ENCODE measurements at places on chromosomes 1 and 21. TPM values are rescaled to one million over a fixed set of nuclear protein-coding genes. Genes with fewer than 3 reads are reported as not detected.

CD1B gene
- total RNA-seq: not detected

DNA sequence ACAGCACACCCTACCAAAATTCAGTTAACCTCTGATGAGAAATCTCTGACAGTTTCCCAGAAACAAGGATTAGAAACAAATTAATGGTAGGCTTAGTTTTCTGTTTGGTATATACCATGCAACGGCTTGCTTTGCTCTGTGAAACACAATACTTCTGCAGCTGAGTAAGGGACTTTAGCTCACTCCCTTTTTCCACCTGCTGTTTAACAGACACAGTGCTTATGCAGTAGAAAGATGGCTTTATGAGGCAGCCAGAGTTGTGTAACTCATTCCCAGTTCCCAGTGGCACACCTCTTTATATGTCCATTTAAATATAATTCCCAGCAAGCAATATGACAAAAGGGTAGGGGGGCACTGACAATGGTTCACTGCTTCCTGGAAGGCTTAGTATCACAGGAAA, 124.0 kb downstream of the PIGK start:
- DNase-seq: no peak

- no peak for DNase-seq
Observed at GRCh38 chr21:45613396-45613795, 30.1 kb upstream of the PCBP3 start.

GRCh38 chr21:45333583-45334121, 46.0 kb upstream of the POFUT2 start:
- no peak for DNase-seq

DNA sequence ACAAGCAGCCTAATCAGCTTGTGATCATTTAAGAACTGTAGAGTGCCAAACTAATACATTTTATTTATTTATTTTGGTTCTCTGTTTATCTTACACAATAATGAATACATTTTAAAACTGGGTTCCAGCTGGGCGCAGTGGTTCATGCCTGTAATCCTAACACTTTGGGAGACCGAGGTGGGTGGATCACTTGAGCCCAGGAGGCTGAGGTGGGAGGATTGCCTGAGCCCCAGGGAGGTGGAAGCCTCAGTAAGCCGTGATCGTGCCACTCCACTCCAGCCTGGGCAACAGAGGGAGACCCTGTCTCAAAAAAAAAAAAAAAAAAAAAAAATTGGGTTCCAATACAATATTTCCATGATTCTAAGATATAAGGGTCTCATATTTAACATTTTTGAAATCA, 9.2 kb downstream of the FBXO28 start:
- DNase-seq: no peak

DNA sequence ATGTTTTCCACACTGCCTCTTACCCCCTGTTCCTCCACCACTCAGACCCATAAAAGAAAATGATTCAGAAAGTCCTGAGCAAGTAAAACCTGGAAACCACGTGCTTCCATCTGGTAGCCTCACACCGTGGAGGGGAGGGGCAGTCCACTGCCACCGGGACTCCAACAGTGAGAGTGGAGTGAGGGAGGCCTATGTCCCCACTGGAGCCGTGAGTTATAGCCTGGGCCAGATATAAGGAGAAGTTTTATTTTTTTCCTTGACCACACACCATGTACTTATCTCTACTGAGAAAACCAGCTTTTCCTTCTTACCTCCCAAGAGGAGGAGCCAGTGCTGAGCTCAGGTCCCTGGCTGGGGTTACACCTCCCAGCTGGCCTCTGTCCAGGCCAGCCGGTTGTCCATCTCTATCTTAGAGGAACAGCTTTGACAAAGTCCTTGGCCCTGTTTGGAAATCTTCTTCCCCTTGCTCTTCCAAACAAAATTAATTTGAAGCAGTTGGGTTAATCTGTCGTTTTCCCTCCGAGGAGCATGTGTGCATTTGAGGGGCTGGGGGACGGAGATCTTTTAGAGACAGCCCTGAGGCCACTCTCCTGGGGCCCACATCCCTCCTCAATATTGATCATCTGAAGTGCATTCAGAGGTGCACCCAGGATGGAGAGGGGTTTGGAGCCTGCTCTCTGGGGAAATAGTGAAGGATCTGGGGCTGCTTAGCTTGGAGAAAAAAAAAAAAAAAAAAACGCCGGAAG, 49.1 kb upstream of the SERBP1 start:
- DNase-seq: no peak

LCE1C gene
- not detected for total RNA-seq

AMY1C gene
- not detected for total RNA-seq

- DNase-seq: no peak
Observed at GRCh38 chr1:150566589-150567340, 12.6 kb downstream of the MCL1 start.

DNA sequence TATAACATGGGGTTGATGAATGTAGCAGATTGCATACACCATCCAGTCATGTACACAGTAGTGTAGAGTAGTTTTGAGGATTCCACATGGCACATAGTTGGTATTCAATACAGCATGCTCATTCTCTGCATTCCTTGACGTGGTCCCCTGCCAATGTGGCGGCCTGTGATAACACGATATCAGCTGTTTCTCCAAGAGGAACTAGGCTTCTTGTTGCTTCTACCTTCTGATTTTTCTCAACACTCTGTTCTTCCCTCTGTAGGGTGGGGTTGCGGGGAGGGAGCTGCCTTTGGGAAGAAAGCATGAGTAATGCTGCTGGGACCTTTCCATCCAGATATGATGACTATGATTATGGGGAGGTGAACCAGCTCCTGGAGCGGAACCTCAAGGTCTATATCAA, 19.4 kb downstream of the SESN2 start:
- no peak for DNase-seq

DNA sequence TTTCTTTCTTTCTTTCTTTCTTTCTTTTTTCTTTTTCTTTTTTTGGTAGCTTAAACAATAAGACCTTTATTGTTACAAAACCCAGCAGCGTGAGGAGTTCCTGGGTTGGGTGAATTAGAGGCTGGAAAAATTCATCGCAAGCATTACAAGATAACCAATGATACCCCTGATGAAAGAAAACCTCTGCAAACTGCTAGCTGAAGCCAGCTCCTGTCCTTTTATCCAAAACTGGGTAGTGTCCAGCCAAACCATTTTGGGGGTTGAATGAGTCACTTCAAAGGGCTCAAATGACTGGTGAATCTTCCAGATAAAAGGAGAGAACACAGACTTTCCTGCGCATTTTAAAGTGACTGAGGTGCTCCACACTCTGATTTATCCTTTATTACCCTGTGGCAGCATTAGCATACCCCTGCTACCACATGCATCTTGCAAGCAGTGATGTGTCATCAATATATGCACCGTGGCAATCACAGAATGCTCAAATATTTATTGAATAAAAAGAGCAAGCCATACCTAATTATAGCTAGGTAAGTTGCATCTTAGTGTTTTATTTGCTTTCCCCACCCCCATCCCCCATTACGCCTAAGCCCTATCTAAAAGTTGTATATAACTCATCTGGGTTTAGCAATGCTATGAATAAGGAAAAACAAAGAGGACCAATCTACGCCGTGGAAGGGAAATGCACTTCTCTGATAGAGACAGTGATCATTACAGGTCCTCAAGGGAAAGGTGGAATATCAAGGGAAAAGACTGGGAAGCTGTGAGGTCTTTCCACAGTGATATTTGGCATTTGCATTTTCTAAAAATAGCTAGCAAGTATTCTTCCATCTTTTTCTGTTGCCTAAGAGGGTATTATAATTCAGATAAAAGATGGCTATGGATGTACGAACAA, 32.4 kb upstream of the CEP350 start:
- peak; percentile 7 for DNase-seq

GRCh38 chr1:176768532-176768931, 305.6 kb downstream of the PAPPA2 start:
- DNase-seq: no peak

DNA sequence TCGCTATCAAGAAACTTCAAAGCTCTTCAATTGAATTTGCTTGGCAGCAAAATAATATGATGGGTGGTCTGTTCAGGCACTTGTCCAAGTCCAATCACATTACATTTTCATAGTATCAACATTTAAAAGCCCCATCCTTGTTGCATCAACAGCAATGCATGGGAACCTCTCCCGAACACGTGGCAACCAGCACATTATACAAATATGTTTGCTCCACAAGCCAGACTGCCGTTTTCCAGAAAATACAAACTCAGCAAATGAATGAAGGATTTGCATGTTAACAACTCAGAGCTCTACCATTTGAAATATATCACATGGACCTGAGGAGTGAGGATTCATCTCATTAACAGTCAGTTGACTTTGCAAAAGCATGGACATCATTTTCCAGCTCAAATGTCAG, 20.0 kb upstream of the LYPLAL1 start:
- DNase-seq: no peak

EFNA1 gene
- 18.1 TPM for total RNA-seq

GRCh38 chr1:172345077-172345476, 75.4 kb upstream of the C1orf105 start:
- no peak for DNase-seq

HAO2 gene
- total RNA-seq: not detected

GRCh38 chr1:228306275-228307217, 98.7 kb downstream of the OBSCN start:
- DNase-seq: no peak

SUSD4 gene
- not detected for total RNA-seq

SPRR2F gene
- not detected for total RNA-seq

DNA sequence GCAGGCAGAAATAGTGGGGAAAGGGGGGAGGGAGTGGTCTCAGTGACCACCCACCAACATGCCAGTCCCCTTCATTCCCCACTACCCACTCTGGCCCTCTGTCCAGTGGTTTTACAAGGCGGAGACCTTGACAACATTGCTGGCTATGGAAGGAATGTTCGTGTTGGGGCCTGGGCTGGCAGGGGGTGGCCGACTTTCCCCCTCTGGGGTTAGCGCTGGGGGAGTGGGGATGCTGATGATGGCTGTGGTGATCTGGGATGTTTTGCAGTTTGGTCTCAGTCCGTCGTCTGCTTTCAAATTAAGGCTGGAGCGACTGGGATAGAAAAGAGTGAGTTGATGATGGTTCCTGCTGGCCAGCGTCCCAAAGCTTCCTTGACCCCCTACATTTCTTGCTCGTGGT, 20.3 kb downstream of the DDX20 start:
- DNase-seq: no peak

DNA sequence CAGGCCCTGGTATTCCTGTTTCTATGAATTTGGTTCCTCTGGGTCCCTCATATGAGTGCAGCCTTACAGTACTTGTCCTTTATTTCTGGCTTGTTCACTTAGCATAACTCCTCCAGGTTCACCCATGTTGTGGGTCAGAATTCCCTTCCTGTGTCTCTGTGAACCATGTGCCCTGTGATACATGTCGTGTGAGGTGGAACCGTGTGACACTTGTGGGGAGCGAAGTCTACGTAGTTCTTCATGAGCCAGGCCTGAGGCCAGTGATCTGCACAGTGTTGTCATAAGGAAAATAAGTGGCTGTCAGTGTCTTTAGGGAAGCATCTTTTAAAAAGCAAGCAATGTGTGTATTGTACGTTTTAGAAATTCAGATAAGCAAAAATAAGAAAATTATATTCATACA, 122.8 kb downstream of the GALNT2 start:
- DNase-seq: no peak

- no peak for DNase-seq
Observed at GRCh38 chr1:184214128-184214527, 162.6 kb downstream of the TSEN15 start.

GRCh38 chr1:234961456-234962339, 166.9 kb downstream of the TOMM20 start:
- DNase-seq: no peak

GRCh38 chr1:53057127-53057526, 4.9 kb upstream of the PODN start:
- no peak for DNase-seq

CHML gene
- total RNA-seq: 61.6 TPM

- peak; percentile 70 for DNase-seq
Observed at GRCh38 chr1:219161371-219161770, 12.3 kb upstream of the LYPLAL1 start.

DNA sequence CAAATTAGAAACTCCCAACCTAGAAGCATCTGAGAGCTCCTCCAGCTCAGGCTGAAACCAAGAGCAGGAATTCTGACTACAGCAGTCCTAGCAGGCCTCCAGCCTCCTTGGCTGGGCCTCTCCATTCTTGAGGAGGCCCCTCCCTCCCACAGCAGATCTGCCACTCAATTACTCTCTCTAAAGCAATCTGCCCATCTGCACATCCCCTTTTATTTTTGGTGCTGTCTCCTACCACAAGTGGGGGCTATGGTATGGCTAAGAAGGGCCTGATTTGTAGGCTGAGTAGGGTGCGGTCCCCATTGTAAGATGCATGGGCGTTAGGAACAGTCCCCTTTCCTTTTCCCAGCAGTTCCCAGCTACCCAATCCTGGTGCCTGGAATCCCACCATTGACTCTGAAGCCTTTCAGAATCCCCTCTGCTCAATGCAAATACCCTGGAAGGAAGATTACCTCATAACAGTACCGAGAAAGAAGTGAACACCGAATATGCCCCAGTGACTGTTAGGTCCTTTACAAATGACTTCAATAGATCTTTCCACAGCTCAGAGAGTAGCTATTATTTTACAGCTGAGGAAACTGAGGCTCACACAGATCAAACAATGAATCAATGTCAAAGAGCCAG, 11.6 kb upstream of the TTC39A start:
- DNase-seq: no peak

DNA sequence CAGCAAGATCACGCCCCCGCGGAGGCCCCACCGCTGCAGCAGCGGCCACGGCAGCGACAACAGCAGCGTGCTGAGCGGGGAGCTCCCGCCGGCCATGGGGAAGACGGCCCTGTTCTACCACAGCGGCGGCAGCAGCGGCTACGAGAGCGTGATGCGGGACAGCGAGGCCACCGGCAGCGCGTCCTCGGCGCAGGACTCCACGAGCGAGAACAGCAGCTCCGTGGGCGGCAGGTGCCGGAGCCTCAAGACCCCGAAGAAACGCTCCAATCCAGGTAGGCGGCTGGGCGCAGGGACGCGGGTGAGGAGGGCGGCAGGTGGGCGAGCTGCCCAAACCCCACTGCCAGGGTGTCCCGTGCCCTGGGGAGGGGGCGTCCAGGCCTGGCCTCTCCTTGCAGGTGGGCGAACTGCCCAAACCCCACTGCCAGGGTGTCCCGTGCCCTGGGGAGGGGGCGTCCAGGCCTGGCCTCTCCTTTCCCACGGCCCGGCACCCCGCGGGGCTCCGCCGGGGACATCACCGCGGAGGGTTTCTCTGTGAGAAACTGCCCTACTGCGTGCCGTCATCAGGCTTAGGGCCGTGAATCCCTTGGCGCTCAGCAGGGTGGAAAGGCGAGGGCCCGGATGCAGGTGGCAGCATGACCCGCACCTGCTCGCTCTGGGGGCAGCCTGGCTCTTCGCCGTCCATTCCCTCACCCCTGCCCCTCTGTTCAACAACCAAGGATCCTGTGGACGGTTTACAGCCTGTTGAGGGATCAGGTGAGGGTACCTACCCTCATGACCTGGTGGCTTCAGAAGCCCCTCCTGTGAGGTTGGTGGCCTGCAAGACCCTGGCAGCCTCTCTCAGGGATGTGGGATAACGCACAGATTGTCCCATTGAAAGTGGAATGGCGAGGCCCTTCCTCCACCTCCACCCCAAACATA, 534.0 kb downstream of the KIF26B start:
- DNase-seq: no peak

All from NCI-H460 (cell line).